T-helper 2 cell treated with Interferon-gamma antibody and Interleukin-4, amounts not matched to agents 5 μg/mL and 100 μg/mL, for 36 hours (primary cell): ENCODE measurements at places on chromosomes 6 and 20.

DNA sequence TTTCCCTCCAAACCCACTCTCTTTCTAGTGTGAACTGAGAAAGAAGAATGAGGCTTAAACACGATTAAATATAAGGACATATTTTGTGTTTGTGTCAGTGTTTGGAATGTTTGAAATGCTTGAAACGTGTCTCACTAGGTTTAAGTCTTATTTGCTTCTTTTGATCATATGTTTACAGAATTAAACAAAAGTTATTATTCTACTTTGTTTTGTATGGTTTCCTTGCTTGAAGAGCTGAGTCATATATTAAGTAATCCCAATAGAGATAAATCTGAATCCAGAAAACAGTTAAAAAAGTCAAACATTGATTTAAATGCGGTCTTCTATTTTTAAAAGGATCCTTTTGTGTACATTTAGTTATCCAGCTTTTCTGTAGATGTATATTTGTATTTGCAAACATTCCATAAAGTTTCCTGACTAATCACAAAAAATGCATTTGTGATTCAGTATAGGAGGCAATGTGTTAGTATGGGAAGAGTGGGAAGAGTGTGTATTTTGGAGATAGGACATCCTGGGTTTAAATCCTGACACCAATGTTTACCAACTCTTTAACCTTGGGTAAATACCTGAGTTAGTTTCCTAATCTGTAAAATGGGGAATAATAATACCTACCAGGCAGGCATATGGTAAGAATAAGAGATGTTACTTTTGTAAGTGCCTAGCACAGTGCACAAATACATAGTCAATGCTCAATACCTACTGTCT, 72.9 kb downstream of the TSBP1 start:
- DNase-seq = no peak

DNA sequence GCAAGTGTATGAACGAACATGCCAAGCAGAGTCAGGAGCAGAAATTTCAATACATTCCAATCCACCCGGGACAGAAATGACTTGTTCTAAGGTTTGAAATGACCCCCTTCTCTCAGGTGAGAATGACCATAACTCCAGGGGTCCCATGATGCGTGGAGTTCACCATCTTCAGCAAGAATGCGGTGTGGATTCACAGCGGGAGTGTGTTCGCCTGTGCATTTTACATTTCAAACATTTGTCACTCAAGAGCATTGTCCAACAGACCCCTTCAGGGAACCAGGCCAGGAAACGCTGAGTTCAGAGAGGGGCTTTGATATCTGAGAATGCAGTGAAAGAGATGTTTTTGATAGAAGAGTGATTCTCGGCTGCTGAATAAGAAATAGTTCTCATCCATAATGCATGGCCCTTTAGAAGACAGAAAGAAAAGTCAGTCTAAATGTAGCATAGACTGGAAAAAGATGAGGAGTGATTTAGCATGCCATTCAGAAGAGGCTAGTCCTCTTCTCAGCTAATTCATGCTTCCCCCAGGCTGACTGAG, 200.3 kb upstream of the KCNG1 start:
- no peak for DNase-seq

DNA sequence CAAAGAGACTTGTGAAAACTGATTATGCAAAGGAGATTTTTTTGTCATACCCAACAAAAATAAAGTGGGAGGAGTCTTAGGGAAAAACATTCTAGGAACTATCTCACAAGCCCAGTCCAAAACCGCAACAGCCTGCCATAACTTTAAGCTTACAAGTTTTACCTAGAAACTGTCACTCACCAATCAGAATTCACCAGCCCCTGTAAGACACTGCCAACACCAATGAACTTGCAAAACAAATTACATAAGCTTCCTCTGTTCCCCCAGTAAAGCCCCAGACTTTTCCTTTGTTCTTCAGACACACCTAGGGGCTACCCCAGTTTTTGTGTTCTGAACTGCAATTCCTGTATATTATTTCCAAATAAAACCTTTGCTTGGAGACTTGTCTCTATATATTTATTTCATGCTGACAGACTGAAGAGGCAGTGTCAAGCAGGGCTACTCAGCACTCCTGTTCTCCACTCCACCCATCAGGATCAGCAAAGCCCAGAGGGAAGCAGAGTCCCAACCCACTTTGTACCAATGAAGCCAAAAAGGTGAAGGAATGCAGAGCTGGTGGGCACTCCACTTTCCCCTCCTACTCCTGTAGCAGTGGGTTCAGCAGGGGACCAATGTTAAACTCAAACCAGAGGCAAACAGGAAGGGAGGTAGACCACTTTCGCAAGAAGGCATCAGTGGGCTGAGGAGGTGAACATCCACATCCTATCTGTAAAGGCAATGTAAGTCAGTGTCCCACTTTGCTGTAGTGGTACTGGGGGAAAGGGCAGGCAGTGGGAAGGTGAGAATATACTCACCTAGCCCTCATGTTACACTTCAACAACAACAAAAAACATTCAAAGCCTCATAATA, 142.5 kb upstream of the RUNX2 start:
- no peak for DNase-seq

GRCh38 chr6:40912158-40912946, 126.7 kb downstream of the UNC5CL start:
- DNase-seq = peak; percentile 37

DNA sequence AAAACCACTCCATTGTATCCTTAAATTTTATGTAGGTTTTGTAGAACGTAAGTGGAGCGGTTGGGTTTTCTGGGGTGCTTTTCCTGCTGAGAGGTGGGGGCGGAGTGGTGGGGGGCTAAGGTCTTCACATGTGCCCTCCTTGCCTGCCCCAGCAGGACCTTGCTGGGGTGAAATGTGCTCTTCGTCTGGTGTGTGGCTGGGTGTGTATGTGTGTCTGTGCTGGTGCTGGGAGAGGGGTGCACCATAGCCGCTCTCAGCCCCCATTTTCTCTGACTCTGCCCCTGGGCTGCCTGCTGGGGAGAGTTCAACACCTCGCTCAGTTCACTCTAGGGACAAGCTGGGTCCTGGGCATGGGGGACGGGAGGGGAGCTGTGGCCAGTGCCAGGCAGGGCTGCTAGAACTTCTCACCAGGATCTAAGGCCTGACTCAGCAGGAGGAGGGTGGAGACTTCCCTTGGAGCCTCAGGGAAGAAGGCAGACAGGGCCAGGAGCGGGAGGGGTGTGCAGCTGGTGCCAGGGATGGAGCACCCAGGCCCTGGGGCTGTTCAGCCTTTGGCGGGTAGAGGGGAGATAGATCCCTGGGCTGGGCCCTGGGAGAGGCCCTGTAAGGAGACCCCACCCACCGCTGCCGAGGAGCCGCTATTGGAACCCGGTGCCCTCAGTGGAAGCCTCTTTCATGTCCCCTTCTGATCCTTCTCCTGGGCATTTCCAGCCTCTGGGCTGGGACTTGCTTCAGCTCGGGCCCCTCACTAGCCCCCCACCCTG, 4.8 kb downstream of the SOX18 start:
- DNase-seq = no peak

GRCh38 chr20:63636752-63637628, 10.1 kb upstream of the GMEB2 start:
- DNase-seq = no peak

DNA sequence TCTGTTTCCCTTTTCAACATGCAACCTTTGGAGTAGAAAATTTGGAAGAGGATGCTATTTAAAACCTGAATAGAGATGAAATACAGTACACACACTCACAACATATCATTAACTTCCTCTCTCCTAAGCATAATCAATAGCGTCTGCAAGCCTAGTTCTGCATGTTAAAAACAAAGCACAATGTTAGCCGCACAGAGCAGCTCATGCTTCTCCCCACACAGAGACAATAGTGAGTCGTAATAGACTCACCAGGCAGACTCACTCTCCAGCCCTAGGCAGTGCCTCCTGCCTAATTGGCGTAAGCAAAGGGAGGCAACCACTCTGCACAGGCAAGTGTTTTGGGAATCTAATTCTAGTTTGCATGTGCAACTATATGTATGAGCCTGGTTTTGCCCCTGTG, 45.8 kb upstream of the ARID1B start:
- DNase-seq = no peak

DNA sequence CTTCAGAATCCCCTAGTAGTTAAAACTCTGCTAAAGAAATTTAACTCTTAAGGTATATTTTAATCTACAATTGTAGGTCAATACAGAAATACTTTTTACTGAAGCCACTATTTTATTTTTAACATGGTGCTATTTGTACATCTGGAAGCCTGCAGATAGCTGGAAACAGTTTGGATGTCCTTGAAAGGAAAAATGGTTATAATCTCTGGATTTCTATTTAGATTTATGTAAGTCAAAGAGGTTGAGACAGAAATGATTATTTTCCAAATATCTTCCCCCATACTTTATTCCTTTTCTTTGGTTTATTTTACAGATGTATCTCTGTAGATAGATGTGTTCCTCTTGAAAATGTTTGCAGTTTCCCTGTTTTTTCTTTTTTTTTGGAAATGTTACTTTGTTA, 1002.2 kb downstream of the KIF16B start:
- no peak for DNase-seq

- no peak for DNase-seq
Measured at GRCh38 chr6:35725081-35725708, 11.6 kb upstream of the ARMC12 start.

DNA sequence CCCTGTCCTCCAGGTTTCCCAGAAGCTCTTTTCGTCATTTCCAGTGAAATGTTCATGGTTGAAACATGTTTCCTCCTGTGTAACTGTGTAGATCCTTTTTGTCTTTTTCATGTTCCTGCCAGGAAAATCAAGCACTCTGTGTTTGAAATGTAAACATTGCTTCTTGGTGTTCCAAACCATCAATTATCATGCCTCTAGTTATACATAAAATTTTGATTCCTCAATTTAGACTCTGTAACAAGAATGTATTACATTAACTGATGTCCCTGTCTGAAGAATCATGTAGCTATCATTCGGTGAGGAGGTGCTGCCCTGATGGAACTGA, 546.3 kb upstream of the CITED2 start:
- no peak for DNase-seq

GRCh38 chr20:8414586-8415274, 282.7 kb downstream of the PLCB1 start:
- DNase-seq = no peak

DNA sequence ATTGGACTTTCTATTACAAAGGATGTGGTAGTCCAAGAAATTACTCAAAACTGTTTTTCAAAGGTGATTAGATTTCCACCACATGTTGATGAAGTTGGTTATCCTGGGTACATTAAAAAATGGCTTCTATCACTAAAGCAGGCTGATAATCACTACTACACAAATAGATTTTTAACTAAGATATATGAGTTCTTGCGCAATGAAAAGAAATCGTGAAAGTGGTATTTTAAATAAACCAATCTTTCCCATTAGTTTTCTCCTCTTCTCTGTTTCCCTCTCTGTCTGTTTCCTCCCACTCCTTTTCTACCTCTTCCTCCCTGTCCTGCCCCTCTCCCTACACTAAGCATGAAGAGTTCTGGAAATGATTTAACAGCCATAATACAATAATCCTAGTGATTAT, 487.9 kb upstream of the CITED2 start:
- DNase-seq = no peak

GRCh38 chr6:159525445-159526025, 167.5 kb downstream of the SOD2 start:
- DNase-seq = no peak

DNA sequence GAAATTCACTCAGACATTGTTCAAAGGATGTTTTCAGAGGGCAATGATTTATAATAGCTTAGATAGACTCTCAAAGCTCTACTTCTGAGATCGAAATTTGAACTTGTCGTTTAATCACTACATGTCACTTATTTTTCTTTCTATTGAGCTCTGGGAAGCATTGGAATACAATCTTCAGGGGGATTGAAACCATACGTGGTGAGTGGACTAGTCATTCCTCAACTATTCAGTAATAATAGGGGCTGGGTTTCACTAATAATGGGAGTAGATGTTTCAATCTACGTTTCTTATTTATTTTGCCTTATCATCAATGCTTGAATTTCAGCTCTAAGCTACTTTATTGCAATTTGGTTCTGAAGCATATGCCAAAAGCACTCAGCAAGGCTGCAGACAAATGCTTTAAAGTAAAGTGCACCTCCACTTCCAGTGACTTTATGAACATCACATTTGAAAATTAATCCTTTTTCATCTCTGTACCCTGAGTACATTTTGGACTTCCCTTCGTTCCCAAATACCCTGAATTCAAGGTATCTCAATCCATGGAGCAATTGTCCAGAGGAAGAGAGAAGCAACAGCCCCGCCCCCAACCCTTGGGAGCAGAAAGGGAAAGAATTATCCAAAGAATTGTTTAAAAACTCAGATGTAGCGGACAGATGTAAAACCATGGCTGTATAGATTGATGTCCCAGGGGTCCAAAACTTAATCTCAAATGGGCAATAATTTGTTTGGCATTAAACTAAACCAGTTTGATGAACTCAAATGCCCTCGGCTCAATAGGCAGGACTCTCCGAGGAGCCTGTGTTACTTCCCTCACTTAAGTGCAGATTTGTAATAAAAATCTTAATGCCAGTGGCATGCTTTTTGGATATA, 68.1 kb downstream of the HFE start:
- DNase-seq = no peak

DNA sequence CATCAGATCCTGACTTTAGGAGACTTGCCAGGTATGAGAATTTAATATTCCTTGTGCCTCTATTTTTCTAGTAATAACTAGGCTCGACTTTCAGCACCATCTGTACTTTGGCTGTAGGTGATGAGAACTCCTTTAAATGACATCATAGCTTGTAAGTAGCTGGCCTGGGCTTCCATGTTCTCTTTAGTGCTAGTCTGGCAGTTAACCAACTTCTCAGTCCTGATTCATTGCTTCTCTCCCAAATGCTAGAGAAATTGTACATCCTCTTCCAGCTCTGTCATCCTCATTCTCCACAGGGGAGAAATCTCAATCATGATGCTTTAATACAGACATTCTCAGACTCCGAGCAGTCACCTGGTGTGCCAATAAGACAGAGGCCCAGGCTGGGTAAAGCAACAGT, 143.5 kb upstream of the MOCS1 start:
- no peak for DNase-seq

GRCh38 chr20:58233881-58234528, 5.6 kb upstream of the ANKRD60 start:
- no peak for DNase-seq

GRCh38 chr6:157242791-157243190, 80.5 kb downstream of the TMEM242 start:
- no peak for DNase-seq

GRCh38 chr20:45872626-45873025, 8.4 kb upstream of the ZSWIM1 start:
- no peak for DNase-seq
